ENCODE measurements at places on chromosomes 3 and 15.
A peak's percentile ranks its signal among the peaks of the same experiment; 100 is the strongest.

DNA sequence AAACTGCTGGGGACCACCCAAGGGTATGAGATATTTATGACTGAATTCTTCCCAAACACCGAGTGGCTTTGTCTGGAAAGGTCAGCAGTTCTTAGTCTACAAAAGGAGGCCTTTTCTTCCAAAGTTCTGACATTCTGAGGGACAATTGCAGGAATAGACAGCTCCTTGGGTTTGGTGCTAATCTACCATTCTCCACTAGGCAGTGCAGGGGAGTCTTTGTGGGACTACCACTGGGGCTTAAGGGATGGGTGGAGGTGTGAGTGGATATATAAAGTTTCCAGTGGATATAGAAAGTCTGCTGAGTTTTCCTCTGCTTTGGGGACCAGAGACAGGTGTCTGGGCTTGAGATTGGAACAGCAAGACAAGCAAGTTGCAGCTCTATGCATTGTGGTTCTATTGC is 62.7 kb downstream of the EXOG start:
- ATAC-seq: no peak

DNA sequence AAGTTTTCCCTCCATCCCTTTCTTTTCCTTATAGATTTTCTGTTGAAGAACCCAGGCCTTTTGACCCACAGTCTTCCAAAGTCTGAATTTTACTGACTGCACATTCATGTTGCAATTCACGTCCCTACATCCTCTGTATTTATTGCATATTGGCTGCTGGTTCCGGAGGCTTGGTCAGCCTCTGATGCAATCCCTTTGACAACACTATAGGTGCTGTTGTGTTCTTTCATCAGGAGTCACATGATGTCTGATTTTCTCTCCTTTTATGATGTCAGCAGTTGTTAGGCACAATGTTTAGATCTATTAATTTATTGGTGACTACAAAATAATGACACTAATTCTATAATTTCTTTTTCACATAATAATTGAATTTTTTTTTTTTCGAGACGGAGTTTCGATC is 8.7 kb downstream of the CYP1A1 start:
- ATAC-seq: no peak

GRCh38 chr3:80733522-80734176 is 965.9 kb upstream of the ROBO1 start:
- ATAC-seq: no peak

DNA sequence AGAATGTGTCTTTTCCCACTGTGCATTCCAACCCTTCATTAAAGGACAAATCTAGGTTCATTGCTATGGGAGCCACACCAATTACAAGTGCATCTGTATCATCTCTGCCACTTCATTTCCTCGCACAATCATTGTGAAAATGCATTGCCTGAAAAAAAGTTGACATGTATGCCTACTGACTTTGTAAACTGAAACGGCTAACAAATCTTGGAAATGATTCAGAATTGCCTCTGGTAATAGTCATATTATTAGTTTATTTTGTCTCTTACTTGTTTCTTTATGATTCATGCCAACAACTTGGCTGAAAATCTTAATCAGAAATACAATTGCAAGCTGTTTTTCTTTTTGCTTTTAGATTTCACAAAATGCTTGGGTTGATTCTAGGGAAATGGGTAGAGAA is 497.1 kb downstream of the ZIC1 start:
- ATAC-seq: no peak

- ATAC-seq: no peak
Observed at GRCh38 chr15:100101426-100102089, 240.2 kb downstream of the ADAMTS17 start.

GRCh38 chr3:4755566-4755965 is 223.7 kb upstream of the BHLHE40 start:
- no peak for ATAC-seq

GRCh38 chr3:185701611-185702261 is 115.6 kb downstream of the SENP2 start:
- ATAC-seq: no peak

DNA sequence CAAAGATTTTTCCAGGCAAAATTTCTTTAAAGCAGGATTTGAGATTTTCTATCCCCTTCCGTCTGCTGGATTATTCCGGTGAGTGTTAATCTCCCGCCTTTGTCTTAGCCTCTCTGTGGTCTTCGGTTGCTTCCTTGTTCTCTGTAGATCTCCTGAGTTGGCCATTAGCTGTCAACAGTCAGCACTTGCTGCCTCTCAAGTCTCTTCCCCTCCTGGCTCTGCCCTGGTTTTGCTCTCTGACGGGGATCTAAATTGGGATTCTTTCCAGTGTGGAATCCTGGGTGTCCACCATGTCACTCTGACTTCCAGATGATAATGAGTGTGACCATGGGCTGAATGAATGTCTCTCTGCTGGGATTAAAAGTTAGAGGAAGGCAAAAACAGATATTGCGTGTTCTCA is 121.5 kb downstream of the IGF1R start:
- ATAC-seq: no peak

DNA sequence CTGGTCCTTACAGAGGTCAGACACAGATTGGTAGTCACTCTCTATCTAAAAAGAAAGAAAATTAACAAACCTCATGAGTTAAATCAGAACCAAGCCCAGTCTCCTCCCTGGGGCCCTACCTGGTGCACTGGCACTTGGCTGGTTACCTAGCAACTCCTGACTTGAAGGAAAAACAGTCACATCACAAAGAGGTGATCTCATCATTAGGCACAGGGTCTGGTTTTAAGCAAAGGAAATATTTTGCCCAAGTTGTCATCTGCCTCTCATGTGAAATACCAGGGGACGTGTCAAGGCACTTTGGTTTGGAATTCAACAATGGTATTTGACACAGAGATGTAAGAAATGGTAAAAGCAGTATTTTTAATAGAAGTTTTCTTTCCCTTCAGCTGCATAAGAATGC is 47.7 kb upstream of the FMN1 start:
- ATAC-seq: no peak

GRCh38 chr3:195748661-195749060 is 27.9 kb downstream of the MUC20 start:
- ATAC-seq: no peak

GRCh38 chr15:73779974-73780373 is 26.8 kb upstream of the INSYN1 start:
- no peak for ATAC-seq

DNA sequence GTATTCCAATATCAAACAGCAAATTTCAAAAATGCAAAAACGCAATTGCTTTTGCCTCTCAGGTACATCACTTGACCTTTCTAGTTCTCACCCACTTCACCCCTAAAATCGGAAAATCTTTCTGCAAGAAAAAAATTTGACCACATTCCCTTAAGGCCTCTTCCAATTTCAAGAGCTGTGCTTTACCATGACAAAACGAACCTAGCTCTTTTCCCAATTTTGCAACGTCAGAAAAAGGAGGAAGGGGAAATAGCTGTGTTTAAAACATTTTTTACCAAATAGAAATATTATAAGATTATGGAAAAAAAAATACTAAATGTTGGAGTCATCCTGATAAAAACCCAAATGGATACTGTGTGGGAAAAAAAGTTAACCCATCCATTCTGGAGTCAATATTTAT is 1.1 kb upstream of the NR2C2 start:
- no peak for ATAC-seq

GRCh38 chr15:24772686-24773373 is 97.3 kb downstream of the NPAP1 start:
- peak; percentile 69 for ATAC-seq

All from stimulated activated memory B cell treated with anti-CD40 and anti-IgM and Interleukin-4, amounts not matched to agents 10 μg/mL and 1 μg/mL and 100 μg/mL, for 72 hours (primary cell).